ENCODE measurements at places on chromosomes 6 and 20. TPM values are rescaled to one million over a fixed set of nuclear protein-coding genes. Genes with fewer than 3 reads are reported as not detected.

The BRPF3 gene
- total RNA-seq, result 22.0 TPM

GRCh38 chr20:57573894-57574293, 13.0 kb downstream of the PCK1 start:
- DNase-seq, result no peak

- no peak for DNase-seq
Observed at GRCh38 chr6:108115598-108116058, 41.1 kb upstream of the OSTM1 start.

The SLC44A4 gene
- total RNA-seq, result not detected

The SULF2 gene
- total RNA-seq, result 9.4 TPM
